Activated T-cell treated with anti-CD3 and anti-CD28 coated beads for 48 hours (primary cell): ENCODE measurements at places on chromosomes 3 and 15.

DNA sequence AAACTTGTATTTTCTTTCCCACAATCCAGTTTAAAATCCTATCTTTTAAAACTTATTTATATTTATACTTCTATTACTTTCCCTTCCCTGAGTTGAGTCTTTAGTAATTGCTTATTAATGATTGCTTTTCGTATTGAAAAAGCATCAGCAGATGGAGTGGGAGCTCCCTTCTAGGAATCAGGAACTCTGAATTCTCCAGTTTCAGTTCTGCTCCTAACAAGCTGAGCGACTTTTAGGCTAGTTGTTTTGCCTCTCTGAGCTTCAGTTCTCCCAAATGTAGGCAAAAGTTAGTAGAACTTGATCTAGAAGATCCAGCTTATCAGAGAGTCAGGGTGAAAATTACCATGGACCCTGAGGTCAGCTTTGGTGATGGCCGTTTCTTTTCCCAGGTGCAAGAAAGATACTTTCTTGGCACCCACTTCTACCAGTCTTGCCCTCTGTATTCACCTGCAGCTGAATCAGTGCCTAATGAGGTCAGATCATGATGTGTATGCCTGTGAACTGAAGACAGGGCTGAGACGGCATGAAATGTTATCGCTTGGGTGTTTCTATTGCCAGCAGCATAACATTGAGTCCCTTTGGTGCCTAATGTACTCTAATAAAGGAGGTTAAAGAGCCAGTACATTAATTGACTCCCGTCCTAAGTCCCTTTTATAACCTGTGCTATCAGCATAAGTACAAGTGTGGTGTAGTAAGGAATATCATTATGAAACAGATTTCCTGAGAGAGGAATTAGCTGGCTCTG, 194.5 kb upstream of the TBC1D5 start:
- DNase-seq: no peak

GRCh38 chr3:143595456-143596077, 252.7 kb downstream of the SLC9A9 start:
- DNase-seq: no peak

DNA sequence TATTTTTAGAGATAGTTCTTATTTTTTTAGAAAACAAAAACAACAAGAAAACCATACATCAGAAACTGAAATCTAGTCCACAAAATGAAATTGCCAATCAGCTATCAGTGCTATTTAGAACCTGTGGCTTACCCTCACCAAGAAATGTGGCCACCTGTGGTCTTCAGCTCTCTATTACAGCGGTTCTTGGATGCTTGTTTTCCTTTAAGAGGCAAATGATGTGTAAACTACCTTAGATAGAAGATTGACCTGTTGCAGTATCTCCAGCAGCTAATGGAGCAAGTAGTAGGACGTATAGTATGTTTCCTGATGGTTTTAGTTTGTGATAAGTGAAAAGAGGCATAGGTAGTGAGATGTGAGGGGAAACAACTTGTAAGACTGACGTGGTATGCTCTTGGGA, 21.2 kb downstream of the TFG start:
- DNase-seq: no peak

GRCh38 chr3:46065294-46065705, 38.0 kb upstream of the XCR1 start:
- DNase-seq: peak; percentile 52

DNA sequence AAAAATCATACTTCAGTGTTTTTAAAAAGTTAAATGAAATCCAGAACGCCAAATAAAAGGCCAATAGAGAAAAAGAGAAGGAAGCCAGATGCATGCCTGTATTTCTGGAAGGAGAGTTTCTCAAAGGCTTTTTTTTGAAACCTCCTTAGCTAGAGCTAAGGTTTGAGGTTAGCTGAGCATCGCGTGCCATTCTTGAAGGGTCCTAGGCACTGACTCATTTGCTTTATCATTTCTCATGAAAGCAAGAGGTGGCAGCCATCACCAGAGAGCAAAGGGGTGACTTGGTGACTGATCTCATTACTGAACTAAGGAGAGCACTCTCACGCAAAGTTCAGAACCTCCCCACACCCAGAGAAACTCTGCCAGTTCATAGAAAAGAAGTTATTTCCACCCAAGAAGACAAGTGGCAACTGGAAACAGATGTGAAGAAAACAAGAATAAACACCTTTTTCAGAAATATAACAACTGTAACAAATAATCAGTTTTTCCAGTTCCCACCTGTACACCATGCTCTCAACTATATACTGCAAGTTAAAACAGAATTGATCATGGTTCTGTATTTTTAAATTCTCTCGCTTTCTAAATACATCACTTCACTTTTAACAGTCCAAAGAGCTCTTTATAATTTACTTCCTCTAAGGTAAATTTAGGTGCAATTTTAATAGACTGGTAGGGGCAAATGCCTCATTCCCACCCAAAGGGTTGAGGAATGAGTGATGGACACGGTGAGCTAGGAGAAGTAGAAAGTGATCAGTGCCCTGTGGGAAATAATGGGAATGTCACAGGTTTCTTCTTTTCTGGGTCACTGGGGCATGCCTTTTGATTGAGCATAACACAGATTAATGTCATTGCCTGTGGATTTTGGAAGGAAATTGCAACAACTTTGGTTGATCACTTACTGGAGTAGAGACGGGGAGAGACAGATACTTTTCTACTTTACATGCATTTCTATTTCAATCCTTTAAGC, 24.7 kb downstream of the GPR15 start:
- peak; percentile 55 for DNase-seq

DNA sequence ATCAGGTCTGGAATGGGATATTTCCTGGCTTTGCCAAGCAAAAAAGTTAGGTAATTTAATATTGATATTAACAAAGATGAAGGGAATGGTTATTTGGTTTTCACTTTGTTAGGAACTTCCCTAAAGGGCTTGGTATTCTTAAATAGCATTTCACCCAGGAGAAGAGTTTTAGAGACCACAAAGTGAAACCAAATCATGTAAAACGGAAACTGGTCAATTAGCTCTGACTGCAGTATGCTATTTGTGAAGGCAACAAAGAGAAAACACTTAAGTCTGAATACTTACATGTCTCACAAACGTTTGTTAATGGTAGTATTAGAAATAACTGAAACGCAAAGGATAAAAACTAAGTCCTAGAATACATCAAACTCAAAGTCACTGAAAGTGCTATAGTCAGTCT, 32.4 kb upstream of the SETMAR start:
- no peak for DNase-seq

- no peak for DNase-seq
Observed at GRCh38 chr15:31376511-31376910, 49.9 kb downstream of the KLF13 start.

GRCh38 chr15:69140306-69140705, 20.1 kb upstream of the GLCE start:
- DNase-seq: no peak

DNA sequence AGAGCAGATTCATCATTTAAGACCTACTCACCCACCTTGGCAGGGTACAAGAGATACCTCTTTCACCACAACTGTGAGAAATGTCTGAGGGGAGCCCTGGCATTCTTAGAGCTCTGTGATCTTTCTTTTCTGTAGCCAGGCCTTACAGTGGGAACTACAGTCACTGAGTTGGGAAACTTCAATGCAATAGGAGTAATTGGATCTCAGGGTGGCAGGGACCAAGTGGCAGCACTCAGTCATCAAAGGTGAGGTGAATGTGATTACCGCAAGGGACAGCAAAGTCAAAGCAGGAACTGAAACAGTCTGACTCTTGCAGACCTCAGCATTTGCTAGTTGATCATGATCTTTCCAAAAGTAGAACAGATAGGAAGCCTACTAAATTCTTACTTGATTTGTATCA, 7.2 kb upstream of the MCF2L2 start:
- DNase-seq: no peak

GRCh38 chr15:39684233-39684632, 98.4 kb downstream of the FSIP1 start:
- no peak for DNase-seq

- no peak for DNase-seq
Observed at GRCh38 chr3:55264919-55265318, 222.2 kb downstream of the WNT5A start.
